Mucosa of gallbladder (tissue), 1 donor: ENCODE measurements at places on chromosomes 7 and 10. TPM values are rescaled to one million over a fixed set of nuclear protein-coding genes. Genes with fewer than 3 reads are reported as not detected.

Gene HTR5A
- total RNA-seq = not detected

Gene ADRA2A
- total RNA-seq = 346 TPM

DNA sequence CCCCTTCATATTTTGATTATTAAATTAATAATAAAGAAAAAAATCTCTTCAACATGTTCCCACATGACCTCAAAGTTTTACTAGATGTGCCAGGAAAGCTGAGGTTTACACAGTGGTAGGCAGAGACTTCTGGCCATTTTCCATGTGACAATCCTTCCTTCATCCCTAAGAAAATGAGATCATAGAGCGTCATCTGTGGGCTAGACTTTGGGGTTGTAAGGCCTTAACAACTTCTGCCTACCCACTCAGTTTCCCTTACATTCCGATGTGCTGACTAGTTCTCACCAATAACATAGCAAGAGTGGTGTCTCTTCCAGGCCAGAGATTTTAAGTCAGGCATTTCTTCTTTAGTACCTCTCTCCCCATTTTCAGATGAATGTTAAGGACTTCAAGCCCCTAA lies 171.1 kb upstream of the PHF14 start:
- no peak for DNase-seq

GRCh38 chr10:46553238-46554049 lies 3.0 kb downstream of the GPRIN2 start:
- DNase-seq = peak; percentile 9
